Occipital lobe (tissue), 3 donors: ENCODE measurements at places on chromosomes 1 and 21.
A peak's percentile ranks its signal among the peaks of the same experiment; 100 is the strongest.

DNA sequence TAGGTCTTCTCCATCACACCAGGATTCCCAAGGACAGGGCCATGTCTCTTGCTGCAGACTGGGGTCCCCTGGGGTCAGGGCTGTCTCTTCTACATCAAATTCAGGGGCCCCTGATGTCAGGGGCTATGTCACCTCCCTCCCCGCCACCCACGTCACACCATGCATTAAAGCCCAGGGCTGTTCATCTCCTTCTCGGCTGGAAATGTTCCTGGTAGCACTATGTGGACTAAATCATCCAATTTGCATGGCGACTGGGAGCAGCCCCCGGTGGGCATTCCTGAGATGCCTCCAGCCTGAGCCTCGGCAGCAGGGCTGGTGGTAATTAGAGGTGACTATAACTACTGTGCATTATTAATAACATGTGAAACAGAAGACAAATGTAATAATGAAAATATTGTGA lies 151.7 kb upstream of the HMGB4 start:
- DNase-seq = no peak

- DNase-seq = no peak
Observed at GRCh38 chr1:102861247-102861646, 247.1 kb downstream of the COL11A1 start.

DNA sequence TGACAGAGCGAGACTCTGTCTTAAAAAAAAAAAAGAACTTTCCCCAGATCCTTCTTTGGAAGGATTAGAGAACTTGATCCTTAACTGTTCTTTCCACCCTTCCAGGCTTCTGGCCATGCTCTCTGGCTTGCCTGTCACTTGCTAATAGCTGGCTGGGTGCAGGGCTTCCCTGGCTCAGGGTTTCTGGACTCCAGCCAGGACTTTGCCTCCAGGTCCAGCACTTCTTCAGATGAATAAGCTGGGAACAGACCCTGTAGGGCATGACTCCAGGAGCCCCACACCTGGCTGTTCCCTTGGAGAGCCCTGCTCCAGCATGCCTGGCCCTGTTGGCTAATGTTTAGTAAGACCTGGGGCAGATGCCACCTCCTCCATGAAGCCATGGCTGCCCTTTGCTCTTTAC lies 3.3 kb upstream of the NT5C1A start:
- DNase-seq = no peak

DNA sequence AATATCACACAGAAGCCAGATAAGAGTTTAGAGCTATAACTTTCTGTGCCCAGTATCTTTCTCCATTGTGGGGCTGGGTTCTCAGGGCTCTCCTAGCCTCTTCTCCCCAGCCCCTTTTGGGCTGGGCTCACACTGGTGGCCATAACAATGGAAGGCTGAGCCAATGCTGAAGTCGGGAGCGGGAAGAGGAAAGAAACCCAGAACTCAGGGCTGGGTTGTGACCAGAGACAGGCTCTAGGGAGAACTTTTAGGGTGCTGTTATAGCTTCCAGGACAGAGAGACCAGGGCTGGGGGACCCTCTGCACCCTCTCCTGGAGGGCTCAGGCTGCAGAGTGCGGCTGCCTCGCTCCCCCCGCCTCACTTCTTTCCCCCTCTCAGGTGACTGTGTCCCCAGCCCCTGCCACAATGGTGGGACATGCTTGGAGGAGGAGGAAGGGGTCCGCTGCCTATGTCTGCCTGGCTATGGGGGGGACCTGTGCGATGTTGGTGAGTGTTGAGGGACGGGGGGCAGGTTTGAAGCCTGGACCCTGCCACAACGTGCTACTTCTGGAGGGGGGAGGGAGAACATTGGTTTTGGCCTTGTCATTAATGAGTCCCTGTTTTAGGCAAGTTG lies 14.1 kb downstream of the BCAN start:
- DNase-seq = no peak

DNA sequence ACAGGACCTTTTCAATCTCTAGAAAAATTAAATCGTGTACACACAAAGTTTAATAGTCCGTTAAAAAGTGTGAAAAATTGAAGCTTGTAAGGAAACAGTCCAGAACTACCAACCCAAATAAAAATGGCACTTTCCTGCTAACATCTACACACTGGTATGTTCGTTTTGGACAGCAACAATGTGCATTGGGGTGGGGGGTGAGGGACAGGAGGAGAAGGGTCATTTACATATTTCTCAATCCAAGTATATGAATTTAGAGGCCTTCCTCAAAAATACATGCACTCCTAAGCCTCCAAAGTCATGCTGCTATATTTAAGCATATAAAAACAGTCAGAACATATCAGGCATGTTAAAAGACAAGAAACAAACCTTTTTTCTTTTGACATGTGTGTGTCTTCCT lies 2.5 kb downstream of the PPP1R15B start:
- DNase-seq = no peak

- no peak for DNase-seq
Observed at GRCh38 chr1:235442788-235443429, 61.3 kb downstream of the B3GALNT2 start.

DNA sequence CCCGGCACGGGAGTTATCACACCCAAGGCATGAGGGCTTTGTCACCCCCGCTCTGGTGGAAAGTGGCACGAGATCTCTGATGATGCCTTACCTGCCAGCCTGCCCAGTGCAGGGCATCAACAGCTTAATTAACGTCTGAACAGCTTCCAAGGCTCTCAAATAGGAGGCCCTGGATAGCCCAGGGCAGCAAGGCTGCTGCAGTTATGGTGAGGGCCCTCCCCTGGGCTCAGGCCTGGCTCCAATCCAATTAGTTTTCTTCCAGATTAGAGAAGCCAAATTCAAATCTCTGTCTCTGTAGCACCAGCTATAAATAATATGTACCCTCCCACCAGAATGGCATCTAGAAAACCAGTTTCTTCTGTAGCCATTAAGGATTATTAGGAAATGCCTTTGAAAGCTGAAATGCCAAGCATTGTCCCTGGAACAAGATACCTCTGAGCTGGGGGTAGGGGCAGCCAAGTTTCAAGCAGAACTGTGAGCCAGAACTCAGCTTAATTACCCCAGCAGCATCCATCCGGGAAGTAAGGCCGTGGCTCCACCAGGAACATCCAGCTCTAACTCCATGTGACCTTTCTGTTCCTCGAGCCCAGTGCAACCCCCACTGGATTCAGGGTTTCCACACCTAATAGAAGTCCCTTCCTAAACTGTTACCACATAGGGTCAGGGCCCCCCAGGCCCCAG lies 12.5 kb downstream of the QSOX1 start:
- DNase-seq = no peak

DNA sequence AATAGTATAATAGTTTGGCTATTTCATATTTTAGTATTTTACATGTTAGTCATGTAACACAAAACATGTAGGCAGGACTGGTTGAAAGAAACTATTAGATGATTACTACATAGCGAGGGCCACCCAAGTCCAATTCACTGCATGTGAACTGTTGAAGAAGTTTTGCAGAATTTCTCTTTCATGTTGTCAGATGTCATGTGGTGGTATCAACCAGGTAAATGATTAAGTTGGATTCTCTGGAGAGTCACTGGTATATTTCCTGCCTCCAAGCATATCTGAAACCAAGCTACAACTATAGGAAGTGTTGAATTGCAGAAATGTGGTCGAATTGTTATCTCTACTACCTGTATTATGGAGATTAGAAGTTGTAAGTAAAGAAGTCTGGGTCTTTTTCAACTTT lies 137.8 kb upstream of the DPYD start:
- no peak for DNase-seq

DNA sequence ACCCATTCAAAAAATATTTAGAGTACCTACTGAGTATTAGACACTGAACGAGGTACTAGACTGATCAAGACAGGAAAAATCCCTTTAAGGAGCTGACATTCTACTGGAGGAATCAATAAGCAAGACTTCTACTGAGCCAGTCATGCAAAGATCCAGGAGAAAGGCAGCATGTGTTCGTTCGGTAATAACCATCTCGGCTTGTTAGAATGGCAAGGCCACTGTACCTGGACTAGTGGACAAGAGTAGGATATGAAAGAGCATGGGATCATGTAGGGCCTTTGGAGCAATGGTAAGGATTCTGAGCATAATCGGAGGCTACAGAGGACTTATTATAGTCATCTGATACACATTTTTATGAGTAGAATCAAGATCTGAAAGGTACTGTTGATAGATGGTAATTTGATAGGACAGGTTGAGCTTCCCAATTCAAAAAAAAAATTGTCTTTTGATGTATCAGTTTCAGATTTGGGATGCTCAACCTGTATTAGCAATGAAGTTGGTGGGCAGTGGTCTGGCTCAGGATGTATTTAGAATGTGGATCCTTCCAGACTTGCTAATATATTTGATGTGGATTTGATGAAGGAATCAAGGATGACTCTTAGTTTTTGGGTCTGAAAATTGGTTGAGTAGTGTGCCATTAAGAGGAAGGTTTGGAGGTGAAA lies 2.3 kb downstream of the COX20 start:
- no peak for DNase-seq

GRCh38 chr1:16055613-16056520 lies 12.3 kb downstream of the CLCNKB start:
- peak; percentile 36 for DNase-seq

DNA sequence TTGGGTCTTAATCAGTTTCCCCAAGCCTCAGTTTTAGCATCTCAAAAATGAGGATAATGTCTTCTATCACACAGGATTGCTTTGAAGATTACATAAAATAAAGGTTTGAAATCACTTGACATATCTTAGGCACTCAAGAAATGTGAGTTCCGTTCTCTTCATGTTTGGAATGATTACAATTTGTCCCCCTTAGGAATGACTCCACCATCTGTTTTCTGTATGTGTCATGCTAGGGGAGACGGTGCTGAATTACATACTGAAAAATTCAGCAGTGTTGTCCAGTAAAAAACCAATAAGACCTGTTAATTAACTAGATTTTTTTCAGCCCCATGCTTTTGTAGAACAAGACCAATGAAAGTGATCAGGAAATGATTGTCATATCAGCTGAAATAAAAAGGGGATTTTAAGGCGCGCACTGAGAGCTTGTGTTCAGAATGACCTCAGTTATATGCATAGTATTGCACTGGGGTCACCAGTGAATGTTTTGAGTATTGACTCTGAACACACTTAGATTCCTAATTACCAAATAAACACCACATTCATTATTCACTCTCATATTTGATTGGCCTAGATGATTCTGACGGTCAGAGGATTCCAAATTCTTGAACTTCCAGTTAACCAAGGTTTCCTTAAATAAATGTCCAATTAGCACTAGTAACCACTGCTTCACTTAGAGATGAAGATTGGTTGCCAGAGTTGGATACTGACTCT lies 114.5 kb upstream of the KCNK2 start:
- no peak for DNase-seq

GRCh38 chr1:233097959-233098580 lies 147.7 kb downstream of the NTPCR start:
- no peak for DNase-seq

DNA sequence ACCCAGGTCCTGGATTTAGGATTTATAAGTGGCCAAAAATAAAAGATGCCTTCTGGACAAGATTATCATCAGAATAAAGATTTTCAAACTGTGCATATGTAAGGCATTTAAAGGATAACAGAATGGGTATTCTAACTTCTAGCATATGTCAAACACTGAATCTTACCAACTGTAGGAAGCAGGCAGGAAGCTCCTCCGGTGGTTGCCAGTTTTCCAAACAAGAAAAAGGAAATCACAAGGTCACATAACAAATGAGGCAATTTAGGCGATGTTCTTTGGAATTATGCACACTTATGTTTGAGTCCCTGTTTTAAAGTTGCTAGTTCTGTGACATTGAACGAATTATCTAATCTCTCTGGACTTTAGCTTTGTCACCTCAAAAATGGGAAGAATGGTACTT lies 48.9 kb downstream of the ATP6V1G3 start:
- DNase-seq = no peak

DNA sequence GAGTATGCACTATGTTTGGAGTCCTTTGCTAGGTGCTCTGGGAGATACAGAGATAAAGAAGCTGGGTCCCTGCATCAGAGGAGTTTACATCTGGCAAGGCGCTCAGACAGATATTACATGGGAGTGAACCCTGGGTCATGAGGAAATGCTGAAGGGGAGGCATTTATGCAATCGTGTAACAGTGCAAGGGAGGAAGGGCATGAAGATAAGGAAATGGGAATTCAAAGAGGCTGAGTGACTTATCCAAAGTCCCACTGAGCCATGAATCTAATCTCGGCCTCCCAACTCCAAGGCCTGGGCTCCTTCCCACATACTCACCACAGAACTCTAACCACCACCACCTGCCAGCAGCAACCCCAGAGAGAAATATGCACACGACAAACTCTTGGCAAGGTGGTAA lies 51.6 kb downstream of the FAM163A start:
- DNase-seq = no peak

DNA sequence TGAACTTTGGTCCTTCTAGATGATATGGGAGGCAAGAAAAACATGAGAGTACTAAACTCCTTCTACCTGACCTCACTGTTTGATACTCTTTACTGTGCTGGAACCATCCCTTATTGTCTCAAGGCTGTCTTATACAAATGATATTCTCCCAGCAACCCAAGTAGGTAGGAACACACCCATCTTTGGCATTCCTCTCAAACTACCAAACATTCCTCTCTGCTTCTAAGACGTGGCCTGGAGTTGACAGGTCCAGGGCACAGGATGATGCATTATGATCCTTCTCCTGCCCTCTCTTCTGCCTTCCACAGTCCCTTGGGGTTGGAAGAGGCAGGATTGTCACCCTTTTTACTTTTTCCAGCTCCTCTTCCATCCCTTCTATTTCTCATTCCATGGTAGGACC lies 90.5 kb downstream of the SPATA17 start:
- DNase-seq = no peak

GRCh38 chr1:202958544-202959275 lies 598 bp upstream of the ADIPOR1 start:
- DNase-seq = no peak

- DNase-seq = peak; percentile 44
Observed at GRCh38 chr1:173478094-173478674, 1.0 kb downstream of the PRDX6 start.

DNA sequence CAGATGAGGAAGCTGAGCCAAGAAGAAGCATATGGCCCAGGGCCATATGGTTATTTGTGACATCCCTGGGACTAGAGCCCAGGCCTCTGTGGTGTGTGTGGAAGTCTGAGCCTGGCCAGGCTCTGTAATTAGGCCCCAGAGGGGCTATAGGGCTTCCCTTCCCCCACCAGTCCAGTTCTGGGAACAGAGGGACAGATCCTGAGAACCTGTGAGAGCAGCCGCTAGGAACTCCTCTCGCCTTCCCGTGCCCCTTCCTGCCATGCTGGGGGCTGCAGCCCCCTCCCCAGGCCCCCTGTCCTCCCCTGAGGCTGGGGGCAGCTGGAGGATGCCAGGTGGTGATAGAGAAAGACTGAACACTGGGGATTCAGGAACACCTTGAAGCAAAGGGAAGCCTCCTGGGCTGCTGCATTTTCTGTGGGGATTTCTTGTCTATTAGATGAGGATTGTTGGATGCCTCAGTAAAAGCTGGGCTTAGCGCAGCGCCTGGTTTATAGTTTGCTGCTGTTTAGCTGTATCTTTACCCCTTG lies 33.3 kb downstream of the COQ8A start:
- DNase-seq = no peak

DNA sequence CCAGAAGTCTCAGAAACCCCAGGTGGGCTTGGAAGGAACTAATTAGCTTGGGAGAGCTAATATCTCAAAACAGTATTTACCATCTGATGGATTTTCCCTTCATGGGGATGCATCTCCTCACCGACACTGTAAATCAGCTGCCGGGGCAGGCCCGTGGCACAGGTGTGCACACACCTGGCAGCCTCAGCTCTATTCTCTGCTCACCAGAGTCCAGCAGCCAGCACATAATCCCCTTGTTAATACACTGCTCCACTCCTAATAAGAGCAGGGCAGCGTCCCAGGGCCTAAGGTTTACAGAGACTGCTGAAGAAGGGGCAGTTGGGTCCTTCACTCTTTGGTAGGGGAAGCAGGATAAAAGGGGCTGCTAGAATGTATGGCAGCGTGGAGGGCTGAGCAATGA lies 200.0 kb downstream of the TOMM20 start:
- DNase-seq = no peak
